ENCODE measurements at places on chromosomes 5 and 9.

GRCh38 chr5:86929123-86929766 is 311.5 kb downstream of the COX7C start:
- no peak for DNase-seq

DNA sequence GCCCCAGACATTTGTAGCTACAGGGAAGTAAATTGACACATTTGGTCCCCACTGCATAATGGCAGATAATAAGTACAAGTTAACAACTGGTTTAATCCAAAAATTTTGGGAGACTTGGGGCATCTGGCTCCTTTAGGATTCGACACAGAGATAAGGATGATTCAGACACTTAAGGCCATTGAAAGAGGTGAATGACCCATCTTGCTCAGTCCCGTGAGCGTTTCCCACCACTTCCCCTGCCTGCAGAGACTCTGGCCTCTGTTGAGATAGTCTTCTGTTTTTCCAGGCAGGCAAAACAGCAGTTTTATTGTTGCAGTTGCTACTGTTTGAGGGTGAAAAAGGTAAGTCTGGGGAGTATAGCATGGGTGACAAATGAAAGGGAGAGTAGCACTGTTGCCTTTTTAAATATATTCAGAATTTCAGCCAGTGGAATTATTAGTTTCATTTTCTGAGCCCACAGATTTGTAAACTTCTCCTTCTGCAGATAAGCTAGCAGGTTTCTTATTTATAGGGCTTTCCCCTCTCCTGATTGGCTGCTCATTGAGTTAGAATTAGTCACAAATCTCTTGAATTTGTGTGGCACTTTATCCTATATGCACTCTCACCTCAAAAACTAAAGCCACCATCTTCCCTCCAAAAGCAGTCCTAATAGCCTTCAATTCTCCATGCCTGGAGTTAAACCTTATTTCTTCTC is 19.3 kb downstream of the ACO1 start:
- no peak for DNase-seq

- no peak for DNase-seq
Measured at GRCh38 chr5:180532268-180532667, 38.1 kb downstream of the CNOT6 start.

- no peak for DNase-seq
Measured at GRCh38 chr9:81683238-81683637, 6.1 kb downstream of the TLE1 start.

- DNase-seq, result no peak
Measured at GRCh38 chr5:160843240-160843639, 8.8 kb downstream of the ATP10B start.

All from fibroblast of skin of right biceps (primary cell).